ENCODE measurements at places on chromosomes 2 and 18.

- no peak for DNase-seq
Measured at GRCh38 chr2:74077636-74078035, 70.1 kb downstream of the BOLA3 start.

DNA sequence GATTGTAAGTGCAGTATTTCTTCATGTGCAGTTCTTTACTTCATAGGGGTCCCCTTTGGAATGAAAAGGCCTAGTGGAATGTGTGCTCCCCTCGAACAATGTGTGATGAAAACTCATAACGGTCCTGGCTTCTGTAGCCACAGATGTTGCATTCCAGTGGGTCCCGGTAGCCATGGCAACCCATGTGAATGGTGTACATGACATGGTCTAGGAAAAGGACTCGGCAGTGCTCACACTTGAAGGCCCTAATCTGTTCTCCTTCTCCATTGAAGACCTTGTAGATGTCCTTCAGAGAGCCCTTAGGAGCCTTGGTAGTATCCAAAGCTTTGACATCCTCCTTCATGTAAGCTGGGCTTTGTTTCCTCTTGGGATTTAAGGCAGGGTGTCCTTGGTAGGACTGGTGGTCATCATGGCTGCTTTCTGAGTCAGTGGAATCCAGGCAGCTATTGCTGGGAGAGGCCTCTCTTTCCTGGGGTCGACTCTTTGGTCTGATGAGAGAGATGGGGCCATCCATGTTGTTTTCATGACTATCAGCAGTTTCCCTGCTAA is 144.0 kb downstream of the IKZF2 start:
- no peak for DNase-seq

GRCh38 chr2:132813422-132813821 is 143.4 kb upstream of the LYPD1 start:
- no peak for DNase-seq

GRCh38 chr2:72892506-72893173 is 5.4 kb downstream of the SPR start:
- DNase-seq = peak; percentile 49

DNA sequence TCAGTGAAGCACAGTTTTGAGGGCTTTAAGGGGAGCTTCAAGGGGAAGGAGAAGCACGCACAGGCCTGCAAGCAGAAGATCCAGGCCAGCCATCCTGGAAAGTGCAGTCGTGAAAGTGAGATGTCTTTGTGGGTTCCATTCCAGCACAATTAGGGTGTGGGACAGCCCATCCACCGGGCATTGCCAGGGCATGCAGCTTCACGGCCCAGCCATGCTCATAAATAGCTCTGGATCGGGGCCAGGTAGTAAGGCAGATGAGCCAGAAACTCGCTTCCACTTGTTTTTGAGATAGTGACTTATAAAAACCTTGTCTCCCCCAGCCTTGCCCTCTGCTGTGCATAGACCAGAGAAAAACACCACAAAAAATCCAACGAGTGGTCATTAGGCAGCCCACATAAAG is 21.0 kb downstream of the KDSR start:
- no peak for DNase-seq

GRCh38 chr18:22320155-22320554 is 97.6 kb downstream of the CTAGE1 start:
- DNase-seq = no peak

GRCh38 chr2:223300326-223300725 is 248.3 kb downstream of the KCNE4 start:
- DNase-seq = no peak

GRCh38 chr2:2326068-2327040 is 4.7 kb downstream of the MYT1L start:
- DNase-seq = no peak

DNA sequence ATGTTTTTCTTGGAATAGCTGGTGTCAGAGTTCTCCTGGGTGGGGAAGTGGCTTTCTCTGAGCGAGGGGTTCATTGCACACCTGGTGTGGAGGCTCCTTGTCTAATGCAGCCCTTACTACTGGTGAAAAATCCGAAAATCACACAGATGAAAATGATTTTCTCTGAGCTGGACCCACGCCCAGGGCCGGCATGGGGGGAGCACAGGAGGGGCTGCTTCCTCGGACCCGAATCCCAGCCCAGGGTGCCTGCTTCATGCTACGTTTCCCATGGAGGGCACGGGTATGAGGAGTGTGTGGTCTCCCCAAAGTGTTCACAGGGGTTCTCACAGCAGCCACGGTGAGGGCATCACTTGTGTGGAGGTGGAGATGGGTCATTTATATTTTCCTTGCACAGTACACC is 288.0 kb upstream of the HDAC4 start:
- no peak for DNase-seq

- DNase-seq = no peak
Measured at GRCh38 chr18:58175786-58176176, 131.8 kb downstream of the NEDD4L start.

Measured in naive thymus-derived CD8-positive, alpha-beta T cell (primary cell).